ENCODE measurements at places on chromosomes 2 and 18.

GRCh38 chr18:9066817-9067306 is 35.6 kb upstream of the NDUFV2 start:
- DNase-seq, result no peak

- no peak for DNase-seq
These were observed 17.4 kb downstream of the HAT1 start for GRCh38 chr2:171939743-171940071.

DNA sequence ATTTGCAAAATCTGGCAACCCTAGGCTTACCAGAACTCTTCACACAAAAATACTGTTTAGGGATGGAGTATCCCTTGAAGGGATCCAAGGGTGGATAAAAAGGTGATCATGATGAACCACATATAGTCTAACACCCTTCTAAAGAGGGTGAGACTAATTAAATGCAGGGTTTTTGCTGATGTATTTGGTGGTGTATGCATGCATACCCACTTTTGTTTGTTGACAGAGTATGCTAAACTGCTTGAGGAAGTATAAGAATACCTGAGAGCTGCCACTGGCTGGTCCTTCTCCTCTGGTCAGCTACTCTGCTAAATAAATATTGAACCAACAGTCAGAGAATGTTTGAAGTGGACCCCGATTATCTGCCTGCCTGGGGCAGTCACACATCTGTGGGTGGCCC is 34.2 kb downstream of the RAPGEF4 start:
- DNase-seq, result no peak

- no peak for DNase-seq
These were observed 2.0 kb downstream of the NPPC start for GRCh38 chr2:231923951-231924888.

DNA sequence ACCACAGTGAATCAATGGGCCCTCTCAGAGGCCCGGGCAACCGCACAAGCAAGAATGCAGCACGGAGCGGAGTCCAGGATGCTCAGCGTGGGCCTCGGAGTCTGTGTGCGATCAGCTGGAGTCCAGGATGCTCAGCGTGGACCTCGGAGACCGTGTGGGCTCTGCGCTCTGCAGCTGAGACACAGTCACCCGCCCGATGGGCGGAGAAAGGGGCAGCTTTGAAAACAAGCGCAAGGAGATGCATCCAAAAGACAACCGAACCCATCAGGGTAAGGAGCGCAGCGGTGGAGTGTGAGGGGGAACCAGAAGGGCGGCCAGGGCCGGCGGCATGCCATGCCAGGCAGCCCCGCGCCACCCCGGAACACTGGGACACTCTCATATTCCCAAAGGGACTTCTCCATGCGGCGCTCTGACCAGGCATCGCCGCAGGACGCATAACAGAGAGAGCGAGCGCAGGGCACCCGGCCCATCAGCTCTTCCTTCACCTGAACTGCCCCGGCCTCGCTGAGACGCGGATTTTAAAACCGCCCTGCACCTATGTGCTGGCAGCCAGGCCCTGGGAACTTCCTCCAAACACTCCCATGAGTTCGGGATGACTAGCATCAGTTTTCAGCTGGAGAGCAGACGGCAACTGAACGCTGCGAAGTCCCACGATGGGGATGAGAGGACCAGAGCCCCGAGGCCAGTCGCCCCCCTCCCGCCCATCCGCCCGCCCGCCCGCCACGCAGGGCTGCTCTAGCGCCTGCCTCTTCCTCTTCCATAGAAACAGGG is 44.7 kb downstream of the MC5R start:
- peak; percentile 80 for DNase-seq

GRCh38 chr2:208781166-208781565 is 374.6 kb downstream of the PTH2R start:
- DNase-seq, result no peak

DNA sequence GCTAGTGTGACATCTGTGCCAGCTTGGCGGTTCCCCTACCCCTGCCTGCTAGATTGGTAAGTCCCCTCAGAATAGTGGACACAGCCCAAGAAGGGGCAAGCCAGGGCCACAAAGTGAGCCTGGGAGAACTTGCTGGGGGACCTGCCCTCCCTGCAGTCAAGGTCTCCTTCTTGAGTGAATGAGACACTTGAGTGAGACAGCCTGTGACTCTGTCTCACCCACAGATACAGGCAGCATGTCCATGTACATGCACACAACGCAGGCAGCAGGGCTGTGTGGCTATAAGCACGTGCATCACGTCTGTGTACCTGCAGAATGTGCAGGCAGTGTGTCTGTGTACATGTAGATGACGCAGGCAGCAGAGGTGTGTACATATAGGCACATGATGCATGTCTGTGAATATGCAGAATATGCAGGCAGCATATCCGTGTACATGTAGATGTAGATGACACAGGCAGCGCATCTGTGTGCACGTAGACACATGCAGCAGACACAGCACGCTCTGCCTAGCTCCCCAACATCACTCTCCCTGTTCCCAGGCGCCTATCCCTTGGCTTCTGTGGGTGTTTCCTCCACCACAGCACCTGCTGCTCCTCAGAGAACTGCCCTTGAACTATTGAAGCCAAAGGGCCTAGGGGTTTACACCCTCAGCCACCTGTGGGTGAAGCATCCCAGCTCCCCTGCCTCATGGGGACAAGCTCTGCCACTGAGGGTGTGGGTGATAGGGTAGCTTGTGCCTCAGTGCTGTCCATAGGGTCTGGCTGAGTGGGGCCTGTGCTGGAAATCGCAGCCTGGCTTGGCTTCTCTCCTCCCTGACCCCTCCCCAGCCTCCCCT is 147.2 kb upstream of the TWIST2 start:
- DNase-seq, result no peak

DNA sequence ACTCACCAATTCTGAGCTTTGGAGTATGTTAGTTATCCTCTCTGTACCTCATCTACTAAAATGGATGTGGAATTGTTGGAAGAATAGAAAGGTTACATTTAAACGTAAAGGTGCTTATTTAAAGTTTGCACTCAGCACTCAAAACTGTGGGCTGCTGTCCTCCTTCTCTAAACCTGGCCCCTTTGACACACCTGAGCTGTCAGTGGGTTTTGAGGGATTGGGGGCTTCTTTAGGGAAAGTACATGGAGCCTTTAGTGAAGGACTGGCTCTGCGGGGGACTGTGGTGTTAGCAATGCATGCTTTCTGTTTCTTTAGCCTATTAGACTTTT is 47.2 kb downstream of the TET3 start:
- no peak for DNase-seq

- DNase-seq, result no peak
These were observed 93.8 kb downstream of the NRP2 start for GRCh38 chr2:205776139-205776538.

DNA sequence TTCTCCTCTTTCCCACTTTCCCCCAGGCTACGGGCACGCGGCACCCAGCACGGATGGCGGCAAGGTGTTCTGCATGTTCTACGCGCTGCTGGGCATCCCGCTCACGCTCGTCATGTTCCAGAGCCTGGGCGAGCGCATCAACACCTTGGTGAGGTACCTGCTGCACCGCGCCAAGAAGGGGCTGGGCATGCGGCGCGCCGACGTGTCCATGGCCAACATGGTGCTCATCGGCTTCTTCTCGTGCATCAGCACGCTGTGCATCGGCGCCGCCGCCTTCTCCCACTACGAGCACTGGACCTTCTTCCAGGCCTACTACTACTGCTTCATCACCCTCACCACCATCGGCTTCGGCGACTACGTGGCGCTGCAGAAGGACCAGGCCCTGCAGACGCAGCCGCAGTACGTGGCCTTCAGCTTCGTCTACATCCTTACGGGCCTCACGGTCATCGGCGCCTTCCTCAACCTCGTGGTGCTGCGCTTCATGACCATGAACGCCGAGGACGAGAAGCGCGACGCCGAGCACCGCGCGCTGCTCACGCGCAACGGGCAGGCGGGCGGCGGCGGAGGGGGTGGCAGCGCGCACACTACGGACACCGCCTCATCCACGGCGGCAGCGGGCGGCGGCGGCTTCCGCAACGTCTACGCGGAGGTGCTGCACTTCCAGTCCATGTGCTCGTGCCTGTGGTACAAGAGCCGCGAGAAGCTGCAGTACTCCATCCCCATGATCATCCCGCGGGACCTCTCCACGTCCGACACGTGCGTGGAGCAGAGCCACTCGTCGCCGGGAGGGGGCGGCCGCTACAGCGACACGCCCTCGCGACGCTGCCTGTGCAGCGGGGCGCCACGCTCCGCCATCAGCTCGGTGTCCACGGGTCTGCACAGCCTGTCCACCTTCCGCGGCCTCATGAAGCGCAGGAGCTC is 35.4 kb downstream of the KCNK3 start:
- peak; percentile 70 for DNase-seq

DNA sequence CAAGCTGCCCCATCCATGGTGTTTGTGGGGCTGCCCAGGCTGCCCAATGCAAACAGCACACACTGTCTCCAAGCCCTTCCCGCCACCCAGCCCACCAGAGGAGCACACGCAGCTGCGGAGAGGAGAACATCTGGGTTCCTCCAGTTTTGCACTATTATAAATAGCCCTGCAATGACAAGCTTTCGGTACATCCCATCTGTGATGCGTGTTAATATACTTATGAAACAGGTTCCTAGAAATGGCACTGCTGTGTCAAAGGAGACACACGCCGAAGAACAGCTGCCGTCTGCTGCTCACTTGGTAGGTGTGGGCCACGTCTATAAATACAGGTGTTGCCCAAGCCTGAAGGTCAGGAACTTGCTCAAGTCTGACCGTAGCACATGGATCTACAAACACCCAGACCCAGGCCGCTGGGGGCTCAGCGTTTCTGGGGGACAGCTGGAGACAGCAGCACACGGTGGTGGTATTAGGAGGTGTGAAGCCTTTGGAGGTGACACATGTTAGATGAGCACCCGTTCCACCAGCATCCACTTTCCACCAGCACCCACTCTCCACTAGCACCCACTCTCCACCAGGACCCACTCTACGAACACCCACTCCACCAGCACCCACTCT is 34.3 kb downstream of the PXDN start:
- DNase-seq, result peak; percentile 23

GRCh38 chr2:142875652-142876051 is 1.8 kb upstream of the KYNU start:
- DNase-seq, result no peak

GRCh38 chr2:127421116-127421800 is 3.0 kb downstream of the PROC start:
- DNase-seq, result no peak

DNA sequence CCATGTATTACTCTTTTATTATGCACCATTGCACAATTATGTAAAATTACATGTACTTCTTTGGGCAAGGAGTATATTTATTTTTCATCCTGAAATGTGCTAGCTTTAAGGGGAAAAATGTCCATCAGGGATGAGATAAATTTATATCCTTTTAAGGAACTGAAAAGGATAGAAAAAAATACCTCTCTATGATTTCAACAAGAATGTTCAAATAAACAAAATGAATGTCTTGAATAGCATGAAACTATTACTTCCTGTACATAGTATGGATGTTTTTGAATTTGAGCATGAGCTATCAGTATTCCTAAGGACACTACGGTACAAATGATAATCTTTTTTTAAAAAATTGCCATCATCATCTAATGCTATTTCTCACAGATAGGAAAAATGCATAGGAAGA is 1611.9 kb upstream of the ZEB2 start:
- DNase-seq, result no peak

DNA sequence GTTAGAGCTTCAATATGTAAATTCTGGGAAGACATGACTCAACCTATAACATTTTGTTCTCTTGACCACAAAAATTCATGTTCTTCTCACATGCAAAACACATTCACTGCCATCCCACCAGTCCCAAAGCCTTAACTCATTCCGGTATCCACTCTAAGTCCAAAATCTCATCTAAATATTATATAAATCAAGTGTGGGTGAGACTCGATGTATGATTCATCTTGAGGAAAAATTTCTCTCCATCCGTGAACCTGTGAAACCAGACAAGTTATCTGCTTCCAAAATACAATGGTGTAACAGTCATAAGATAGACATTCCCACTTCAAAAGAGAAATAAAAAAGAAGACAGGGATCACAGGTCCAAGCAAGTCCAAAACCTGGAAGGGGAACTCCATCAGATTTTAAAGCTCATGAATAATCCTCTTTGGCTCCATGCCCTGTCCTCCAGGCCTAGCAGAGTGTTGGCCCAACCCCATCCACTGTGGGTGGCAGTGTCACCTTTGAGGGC is 101.3 kb downstream of the RAD51AP2 start:
- no peak for DNase-seq

DNA sequence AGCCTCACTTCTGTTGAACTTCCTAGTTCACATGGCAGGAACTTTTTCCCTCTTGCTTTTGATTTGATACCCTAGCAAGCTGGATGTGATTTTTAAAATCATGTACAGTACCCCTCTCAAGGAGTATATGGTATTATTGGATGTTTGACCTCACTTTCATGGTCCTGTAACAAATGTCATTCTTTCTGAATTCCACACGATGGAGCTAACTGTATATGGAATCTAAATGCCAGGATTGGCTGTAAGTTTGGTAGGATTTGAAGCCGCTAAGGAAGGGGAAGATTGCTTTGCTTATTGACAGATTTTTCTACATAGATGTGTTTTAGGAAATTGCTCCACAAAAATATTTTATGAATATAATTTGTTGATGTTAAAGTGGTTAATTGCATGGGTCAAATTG is 18.3 kb downstream of the MAIP1 start:
- peak; percentile 18 for DNase-seq

DNA sequence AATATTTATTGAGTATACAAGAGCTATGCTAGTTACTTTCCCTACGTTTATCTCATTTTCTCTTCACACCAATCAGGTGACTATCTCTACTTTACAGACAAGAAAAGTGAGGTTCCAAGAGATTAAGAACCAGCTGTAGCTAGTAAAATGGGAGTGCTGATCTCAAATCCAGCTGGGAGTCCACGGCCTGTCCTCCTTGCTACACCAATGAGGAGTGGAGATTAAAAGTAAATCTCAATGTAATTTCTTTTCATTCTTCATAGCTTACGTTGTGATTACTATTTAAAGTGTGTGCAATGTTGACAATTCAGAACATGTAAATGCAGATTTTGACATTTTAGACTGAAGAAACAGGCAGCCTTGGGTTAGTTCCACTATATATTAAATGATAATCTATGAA is 53.9 kb upstream of the NRP2 start:
- no peak for DNase-seq

DNA sequence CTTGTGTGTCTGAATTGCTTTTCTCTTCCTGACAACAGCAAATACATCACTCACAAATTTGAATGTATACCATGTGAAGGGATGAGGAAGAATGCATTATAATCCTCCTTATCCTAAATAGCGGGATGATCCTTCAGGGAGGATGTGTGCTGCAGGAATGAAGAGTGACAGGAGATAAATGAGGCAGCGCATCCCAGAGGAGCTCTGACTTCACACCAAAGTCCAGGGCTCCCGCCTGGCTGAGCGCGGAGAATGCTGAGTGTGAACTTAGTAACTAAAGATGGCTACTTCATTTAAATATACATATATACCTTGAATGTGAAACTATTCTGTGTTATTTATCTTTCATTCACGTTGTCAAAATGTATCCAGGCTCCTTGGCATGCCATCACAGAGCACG is 145.2 kb upstream of the TPO start:
- peak; percentile 33 for DNase-seq
